ENCODE measurements at places on chromosomes 7 and 10.
A peak's percentile ranks its signal among the peaks of the same experiment; 100 is the strongest.

- no peaks in the 10 kb centered on the region for H3K4me1 ChIP-seq
- no peak overlapping the region for H3K27ac ChIP-seq
- H3K27me3 ChIP-seq: no peaks in the 10 kb centered on the region
- H3K36me3 ChIP-seq: no peaks in the 10 kb centered on the region
- no peak for DNase-seq
Measured at GRCh38 chr10:127435246-127435645, 113.9 kb upstream of the NPS start.

GRCh38 chr7:129859183-129859582 is 93.6 kb downstream of the UBE2H start:
- H3K4me3 ChIP-seq: no peak overlapping the region
- peaks cover 15% of the 10 kb centered on the region for H3K36me3 ChIP-seq
- H3K27ac ChIP-seq: no peak overlapping the region
- no peaks in the 10 kb centered on the region for H3K27me3 ChIP-seq

DNA sequence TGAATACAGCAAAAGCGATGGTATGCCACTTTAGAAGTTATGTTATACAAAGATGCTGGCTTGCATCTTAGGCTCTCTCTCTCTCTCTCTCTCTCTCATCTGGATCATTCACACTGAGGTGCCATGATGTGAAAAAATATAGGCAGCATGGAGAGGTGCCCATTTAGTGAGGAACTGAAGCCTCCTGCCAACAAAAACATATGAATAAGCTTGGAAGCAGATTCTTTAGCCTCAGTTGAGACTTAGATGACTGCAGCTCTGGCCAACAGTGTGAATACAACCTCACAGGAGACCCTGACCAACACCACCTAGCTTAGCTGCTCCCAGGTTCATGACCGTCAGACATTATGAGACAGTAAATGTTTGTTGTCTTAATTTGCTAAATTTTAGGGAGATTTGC is 560.1 kb upstream of the LRRTM3 start:
- H3K27ac ChIP-seq: no peak overlapping the region
- no peaks in the 10 kb centered on the region for H3K4me1 ChIP-seq

DNA sequence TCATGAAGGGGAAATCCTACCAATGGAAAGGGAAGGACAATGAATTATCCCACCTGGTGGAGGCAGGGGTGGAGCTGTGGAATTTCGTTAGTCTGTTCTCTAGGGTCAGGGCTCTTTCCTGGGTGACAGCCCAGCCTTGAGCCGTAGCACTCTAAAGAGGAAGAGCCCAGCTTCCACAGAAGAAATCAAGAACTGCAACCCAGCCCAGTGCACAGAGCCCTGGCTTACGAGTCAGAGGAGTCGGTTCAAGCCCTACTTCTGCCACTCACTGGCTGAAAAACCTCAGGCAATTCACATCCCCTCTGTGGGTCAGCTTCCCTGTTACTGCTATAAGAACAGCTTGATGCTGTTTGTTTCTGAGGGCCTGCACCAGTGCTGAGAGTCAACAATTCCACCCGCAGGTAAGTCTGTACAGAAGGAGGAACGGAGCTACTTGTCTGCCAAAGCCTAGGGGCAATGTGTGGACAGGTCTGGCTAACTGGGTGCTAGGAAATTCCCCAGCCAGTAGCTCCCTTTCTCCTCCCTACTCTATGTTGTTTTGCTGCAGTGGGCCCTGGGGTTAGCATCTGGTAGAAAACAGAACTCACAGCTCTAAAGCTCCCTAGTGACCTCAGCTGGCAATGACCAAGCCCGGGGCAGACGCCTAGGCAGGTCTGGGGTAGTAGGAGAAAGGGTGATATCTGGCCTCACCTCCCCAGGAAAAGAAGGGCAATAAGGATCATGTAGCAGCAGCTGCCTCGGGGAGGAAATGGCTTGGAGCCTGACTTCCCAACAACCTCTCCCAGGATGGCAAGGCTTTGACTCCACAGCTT is 3.3 kb downstream of the AVPI1 start:
- H3K27me3 ChIP-seq: no peaks in the 10 kb centered on the region
- no peak overlapping the region for H3K4me3 ChIP-seq
- H3K36me3 ChIP-seq: peaks cover 15% of the 10 kb centered on the region
- no peak for DNase-seq

GRCh38 chr7:70585071-70585470 is 546.9 kb upstream of the GALNT17 start:
- no peak overlapping the region for H3K27ac ChIP-seq
- H3K4me3 ChIP-seq: no peak overlapping the region
- DNase-seq: no peak
- peaks cover 10% of the 10 kb centered on the region for H3K4me1 ChIP-seq

- H3K27ac ChIP-seq: peak overlapping the region; percentile 27
- DNase-seq: no peak
- H3K4me1 ChIP-seq: peaks cover 11% of the 10 kb centered on the region
- H3K36me3 ChIP-seq: peaks cover 10% of the 10 kb centered on the region
- no peak overlapping the region for H3K4me3 ChIP-seq
Measured at GRCh38 chr7:2313450-2314208, 612 bp downstream of the SNX8 start.

DNA sequence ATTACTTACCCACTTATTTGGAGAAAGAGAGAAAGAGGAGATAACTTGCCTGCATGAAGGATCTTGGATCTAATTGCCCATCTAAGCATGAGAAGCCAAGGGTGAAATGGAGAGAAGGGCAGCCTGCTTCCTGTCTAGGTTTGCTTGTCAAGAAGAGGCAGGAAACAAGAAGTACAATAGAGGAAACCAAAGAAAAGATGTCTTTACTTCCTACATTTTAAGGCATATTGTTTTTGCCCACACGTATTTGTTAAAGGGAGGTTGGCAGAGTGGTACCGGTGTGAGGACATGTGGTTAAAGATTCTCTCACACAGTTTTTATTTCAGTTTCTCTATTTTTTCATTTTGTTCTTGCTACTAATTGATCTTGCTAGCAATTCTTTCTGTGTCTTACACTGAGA is 6.0 kb upstream of the TAS2R38 start:
- H3K4me1 ChIP-seq: peaks cover 8% of the 10 kb centered on the region
- no peaks in the 10 kb centered on the region for H3K27me3 ChIP-seq
- no peak for DNase-seq
- no peaks in the 10 kb centered on the region for H3K36me3 ChIP-seq
- no peak overlapping the region for H3K27ac ChIP-seq

- H3K27ac ChIP-seq: no peak overlapping the region
- no peaks in the 10 kb centered on the region for H3K27me3 ChIP-seq
- H3K4me3 ChIP-seq: no peak overlapping the region
- no peaks in the 10 kb centered on the region for H3K4me1 ChIP-seq
- no peaks in the 10 kb centered on the region for H3K36me3 ChIP-seq
- peak; percentile 19 for DNase-seq
Measured at GRCh38 chr7:13990319-13990983, 985 bp upstream of the ETV1 start.

DNA sequence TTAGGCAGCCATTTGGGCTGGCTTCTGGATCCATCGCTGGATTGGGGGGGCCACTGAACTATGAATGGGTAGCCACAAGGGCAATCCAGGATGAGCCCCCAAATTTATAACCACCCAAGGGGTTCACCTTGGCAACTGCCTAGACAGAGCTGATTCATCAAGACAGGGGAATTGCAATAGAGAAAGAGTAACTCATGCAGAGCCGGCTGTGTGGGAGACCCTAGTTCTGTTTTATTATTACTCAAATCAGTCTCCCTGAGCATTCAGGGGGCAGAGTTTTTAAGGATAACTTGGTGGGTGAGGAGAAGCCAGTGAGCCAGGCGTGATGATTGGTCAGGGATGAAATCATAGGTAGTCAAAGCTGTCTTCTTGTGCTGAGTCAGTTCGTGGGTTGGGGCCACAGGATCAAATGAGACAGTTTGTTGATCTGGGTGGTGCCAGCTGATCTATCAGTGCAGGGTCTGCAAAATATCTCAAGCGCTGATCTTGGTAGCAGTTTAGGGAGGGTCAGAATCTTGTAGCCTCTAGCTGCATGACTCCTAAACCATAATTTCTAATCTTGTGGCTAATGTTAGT is 57.9 kb downstream of the DNAJB9 start:
- no peaks in the 10 kb centered on the region for H3K36me3 ChIP-seq
- H3K4me3 ChIP-seq: no peak overlapping the region
- H3K27me3 ChIP-seq: peaks cover 56% of the 10 kb centered on the region
- no peak overlapping the region for H3K27ac ChIP-seq

DNA sequence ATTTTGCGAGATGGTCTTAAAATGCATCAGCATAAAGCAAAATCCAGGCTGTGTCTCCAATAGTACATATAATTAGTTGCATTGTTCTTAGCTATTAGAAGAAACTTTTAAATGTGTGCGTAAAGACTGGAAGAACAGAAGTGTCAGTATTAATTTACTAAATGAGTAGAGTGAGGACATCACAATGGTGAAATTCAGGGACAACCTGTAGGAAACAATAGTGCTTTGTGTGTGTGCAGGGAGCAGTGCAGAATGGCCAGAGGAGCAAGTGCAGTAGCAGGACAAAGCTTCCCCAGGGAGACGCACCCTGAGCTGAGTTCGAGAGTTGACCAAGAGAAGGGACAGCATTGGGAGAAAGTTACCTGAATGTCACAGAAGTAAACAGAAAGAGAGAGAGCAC is 13.7 kb downstream of the ITGB8 start:
- H3K36me3 ChIP-seq: no peaks in the 10 kb centered on the region
- no peak overlapping the region for H3K4me3 ChIP-seq
- no peaks in the 10 kb centered on the region for H3K27me3 ChIP-seq
- no peak for DNase-seq

DNA sequence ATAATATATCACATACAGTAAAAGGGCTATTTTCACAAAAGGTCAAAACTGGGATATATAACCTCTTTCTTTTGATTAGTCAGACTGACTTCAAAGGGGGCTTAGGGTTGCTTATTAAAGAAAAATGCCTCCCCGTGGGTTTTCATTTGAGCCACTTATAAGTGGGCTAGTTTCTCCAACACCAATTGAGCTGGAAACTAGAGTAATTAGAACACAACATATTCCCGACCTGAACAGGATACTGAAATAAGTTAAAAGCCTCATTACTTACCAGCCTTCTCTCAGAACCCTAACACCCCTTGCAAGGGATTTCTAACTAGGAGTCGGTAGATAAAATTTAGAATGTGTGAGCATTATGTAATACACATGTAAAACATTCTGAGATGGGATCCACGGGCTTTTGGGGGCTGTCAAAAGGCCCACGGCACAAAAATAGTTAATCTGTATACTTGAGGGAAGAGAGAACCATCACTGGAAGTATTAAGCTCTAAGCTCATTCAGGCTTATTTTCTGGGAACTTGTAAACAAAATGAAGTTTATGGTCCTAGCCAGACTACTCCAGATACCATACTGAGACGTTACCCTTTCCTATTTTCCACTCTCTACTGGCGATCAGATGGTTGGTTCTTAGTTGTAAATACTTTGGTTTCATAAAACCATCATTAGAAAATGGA is 29.3 kb upstream of the KMT2E start:
- peaks cover 28% of the 10 kb centered on the region for H3K4me1 ChIP-seq
- no peak for DNase-seq
- peak overlapping the region; percentile 93 for H3K4me3 ChIP-seq

- no peak for DNase-seq
- H3K36me3 ChIP-seq: no peaks in the 10 kb centered on the region
- H3K27me3 ChIP-seq: no peaks in the 10 kb centered on the region
- no peak overlapping the region for H3K4me3 ChIP-seq
- H3K27ac ChIP-seq: no peak overlapping the region
Measured at GRCh38 chr7:46809886-46810285, 772.0 kb downstream of the TNS3 start.

DNA sequence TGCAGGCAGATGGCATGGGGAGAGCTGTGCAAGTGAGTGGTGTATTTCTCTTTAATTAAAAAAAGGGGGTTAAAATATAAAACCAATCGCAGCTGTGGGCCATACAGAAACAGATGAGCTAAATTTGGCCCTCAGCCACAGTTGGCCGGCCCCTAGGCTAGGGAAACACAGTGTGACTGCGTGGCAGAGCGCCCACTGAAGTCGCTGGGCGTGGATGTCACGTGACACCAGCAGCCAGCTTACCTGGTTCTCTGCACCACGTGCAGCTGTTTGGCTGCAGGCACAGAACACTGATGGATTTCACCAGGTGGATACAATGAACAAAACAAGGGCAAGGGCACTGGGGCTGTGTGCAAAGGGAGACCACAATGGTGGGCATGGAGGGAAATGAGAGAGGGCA is 119.3 kb upstream of the ZNF746 start:
- peaks cover 35% of the 10 kb centered on the region for H3K4me1 ChIP-seq
- H3K36me3 ChIP-seq: peaks cover 87% of the 10 kb centered on the region
- H3K27ac ChIP-seq: peak overlapping the region; percentile 47
- no peak overlapping the region for H3K4me3 ChIP-seq
- H3K27me3 ChIP-seq: no peaks in the 10 kb centered on the region

All from effector memory CD8-positive, alpha-beta T cell (primary cell).